Temporal lobe (tissue), 4 donors: ENCODE measurements at places on chromosomes 5 and 9. TPM values are rescaled to one million over a fixed set of nuclear protein-coding genes. Genes with fewer than 3 reads are reported as not detected.

Gene CCDC183
- 2.2 TPM for total RNA-seq

Gene BARHL1
- not detected for total RNA-seq

Gene SLC23A1
- not detected for total RNA-seq

Gene SH2D3C
- total RNA-seq = 5.4 TPM

Gene SAXO1
- total RNA-seq = under 0.01 TPM

Gene ZNF483
- total RNA-seq = 28.8 TPM

Gene OR1J2
- not detected for total RNA-seq

Gene LIFR
- 43.5 TPM for total RNA-seq

Gene CEL
- 0.49 TPM for total RNA-seq

Gene CDH9
- total RNA-seq = 10.3 TPM

Gene SPINK1
- total RNA-seq = under 0.01 TPM

Gene PCDHB9
- 6.6 TPM for total RNA-seq

Gene CAVIN4
- 11.8 TPM for total RNA-seq

Gene PPWD1
- total RNA-seq = 51.4 TPM

Gene CSNK1G3
- 136 TPM for total RNA-seq

Gene PHF24
- 25.6 TPM for total RNA-seq
